ENCODE measurements at places on chromosomes 6 and 20.

GRCh38 chr20:10476319-10476724, 41.2 kb downstream of the SLX4IP start:
- no peak for DNase-seq

DNA sequence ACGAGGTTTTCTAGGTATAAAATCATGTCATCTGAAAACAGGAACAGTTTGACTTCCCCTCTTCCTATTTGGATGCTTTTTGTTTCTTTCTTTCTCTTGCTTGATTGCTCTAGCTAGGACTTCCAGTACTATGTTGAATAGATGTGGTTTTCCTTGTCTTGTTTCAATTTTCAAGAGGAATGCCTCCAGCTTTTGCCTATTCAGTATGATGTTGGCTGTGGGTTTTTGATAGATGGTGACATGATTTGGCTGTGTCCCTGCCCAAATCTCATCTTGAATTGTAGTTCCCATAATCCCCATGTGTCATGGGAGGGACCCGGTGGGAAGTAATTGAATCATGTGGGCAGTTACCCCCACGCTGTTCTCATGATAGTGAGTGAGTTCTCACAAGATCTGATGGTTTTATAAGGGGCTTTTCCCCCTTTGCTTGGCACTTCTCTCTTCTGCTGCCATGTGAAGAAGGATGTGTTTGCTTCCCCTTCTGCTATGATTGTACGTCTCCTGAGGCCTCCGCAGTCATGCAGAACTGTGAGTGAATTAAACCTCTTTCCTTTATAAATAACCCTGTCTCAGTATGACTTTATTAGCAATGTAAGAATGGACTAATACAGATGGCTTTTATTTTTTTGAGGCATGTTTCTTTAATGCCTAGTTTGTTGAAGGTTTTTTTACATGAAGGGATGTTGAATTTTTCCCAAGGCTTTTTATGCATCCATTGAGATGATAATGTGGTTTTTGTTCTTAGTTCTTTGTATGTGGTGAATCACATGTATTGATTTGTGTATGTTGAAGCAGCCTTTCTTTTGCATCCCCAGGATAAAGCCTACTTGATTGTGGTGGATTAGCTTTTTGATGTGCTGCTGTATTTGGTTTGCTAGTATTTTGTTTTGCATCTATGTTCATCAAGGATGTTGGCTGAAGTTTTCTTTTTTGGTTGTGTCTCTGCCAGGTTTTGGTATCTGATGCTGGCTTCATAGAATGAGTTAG, 239.1 kb downstream of the THBS2 start:
- DNase-seq: no peak

DNA sequence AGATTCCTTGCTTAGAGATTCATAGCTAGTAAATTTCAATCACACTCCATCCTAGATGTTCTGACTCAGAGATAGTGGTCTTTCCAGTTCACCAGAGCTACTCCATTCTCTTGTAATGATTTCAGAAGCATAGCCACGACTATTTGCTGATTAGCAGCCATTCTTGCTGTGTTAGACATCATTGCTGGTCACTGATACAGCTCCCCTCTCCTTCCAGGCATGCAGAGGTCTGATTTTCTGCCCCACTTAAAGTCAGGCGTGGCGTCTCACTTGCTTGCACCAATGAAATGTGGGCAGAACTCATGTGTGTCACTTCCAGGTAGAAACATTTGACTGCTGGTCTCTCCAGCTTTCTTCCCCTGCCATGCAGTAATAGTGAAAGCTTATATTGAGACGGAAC, 168.9 kb upstream of the JARID2 start:
- no peak for DNase-seq

DNA sequence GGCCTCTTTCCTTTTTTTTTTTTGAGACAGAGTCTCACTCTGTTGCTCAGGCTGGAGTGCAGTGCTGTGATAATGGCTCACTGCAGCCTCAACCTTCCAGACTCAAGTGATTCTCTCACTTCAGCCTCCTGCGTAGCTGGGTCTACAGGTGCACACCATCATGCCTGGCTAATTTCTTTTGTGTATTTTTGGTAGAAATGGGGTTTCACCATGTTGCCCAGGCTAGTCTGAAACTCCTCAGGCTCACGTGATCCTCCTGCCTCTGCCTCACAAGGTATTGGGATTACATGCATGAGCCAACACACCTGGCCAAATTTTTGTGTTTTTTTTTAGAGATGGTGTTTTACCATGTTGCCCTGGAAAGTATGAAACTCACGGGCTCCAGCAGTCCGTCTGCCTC, 29.3 kb downstream of the SRC start:
- no peak for DNase-seq

DNA sequence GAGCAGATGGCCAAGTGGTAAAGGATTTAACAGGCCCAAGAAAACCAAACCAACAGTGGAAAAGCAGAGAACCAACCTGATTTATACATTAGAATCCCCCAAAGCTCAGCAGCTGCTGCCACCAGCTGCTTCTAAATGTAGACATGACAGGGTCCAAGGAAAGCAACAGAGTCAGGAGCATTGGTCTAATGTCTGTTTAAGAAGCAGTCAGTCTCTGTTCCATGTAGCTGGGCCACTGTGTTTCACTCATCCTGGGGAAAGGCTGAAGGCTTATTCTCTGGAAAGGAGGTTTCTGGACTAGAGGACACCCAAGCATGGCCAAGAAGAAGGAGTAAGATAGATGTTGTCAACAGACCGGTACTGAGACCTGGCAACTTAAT, 75.4 kb downstream of the TMEM244 start:
- DNase-seq: peak; percentile 62

GRCh38 chr20:32435449-32436107, 77.4 kb downstream of the ASXL1 start:
- DNase-seq: no peak

- DNase-seq: no peak
These were observed 669.3 kb upstream of the GJE1 start for GRCh38 chr6:141463237-141463977.

DNA sequence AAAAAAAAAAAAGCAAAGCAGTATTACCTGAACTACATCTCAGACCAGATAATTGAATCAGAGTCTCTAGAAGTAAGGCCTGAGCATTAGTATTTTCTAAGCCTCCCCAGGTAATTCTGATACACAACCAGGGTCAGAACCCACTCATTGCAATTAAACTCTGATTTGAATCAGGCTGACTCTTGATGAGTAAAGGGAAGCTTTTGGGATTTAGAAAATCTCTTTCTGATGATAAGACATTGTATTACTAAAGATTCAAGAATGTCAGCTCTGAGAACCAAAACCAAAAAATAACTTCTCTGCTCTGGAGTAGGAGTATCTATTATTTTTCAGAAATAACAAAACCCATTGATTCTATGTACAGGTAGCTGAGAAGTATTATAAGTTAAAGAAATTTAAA, 100.1 kb upstream of the COL21A1 start:
- DNase-seq: no peak

DNA sequence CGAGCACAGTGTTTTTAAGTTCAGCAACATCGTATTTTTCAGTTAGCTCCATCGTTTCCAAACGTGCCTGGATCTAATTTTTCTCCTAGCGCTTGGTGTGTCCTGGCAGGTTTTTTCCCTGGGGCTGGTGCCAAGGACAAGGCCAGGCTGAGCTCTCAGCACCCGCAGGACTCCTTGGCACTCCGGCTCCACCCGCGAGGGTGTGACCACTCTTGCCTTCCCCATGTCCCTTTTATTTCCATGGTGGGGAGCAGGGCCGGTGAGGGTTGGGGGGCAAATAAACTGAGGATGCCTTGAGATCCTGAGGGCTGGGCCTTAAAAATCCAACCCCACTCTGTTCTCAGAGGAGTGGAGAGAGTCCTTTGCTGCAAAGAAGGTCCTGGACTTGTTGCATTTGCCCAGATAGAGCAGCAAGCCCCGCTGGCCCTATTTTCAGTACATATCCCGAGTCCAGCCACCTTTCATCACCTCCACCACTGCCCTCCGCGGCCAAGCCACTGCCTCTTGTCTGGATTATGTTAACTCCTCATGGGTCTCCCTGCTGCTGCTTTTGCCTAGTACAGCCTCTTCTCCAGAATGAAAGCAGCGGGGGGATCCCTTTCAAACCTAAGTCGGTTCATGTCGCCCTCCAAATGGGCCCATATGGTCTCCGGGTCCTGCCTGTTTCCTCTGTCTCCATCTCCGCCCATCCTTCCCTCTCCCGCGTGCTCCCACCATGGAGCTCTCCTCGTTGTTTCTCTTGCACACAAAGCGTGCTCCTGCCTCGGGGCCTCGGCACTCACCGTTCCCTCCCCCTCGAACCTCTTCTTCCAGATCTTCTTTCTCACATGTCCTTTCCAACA, 4.5 kb upstream of the RAB44 start:
- DNase-seq: no peak

DNA sequence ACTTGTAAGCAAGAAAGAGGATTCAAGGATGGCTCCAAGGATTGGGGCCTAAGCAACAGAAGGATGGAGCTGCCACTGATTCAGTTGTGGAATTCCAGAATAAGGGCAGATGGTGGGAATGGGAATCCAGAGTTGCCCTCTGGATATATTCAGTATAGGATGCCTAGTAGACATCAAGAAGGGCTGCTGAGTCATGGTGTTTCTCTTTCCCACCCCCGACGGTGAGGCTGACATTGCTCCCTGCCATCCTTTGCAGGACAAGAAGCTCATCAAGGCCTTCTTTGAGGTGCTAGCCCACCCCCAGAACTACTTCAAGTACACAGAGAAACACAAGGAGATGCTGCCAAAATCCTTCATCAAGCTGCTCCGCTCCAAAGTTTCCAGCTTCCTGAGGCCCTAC, 11.2 kb upstream of the ZNF76 start:
- DNase-seq: no peak

DNA sequence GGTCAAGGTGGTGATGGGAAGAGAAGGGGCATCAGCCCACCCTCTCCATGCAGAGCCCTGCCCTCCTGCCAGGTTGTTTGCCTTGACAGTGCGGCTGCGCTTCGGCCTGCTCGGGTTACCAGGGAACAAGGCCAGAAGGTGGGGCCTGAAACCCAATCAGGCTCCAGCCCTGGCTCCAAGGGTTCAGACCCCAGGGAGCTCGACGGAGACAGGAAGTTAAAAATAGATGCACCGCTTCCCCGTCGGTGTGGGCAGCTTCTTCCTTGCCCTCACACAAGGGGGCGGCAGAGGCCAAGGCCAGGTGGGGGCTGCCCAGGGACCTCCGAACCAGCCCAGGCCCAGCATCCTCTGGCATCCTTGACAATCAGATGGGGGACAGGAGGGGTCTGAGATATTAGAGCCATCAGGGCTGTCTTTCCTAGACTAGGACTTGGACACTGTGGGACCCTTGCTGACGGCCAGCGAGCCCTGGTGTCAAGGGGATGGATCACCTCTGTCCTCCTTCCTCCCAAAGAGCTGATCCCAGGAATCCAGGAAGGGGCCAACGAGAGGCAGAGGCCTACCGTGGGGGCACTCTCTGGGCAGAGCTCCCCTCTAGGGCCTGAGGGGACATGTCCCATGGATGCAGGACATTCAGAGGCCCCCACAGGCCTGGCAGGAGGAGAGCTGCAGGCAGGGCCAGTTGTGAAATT, 65.2 kb downstream of the RIPOR3 start:
- peak; percentile 71 for DNase-seq

- DNase-seq: peak; percentile 39
These were observed 516 bp downstream of the TMEM151B start for GRCh38 chr6:44270526-44271405.

- no peak for DNase-seq
These were observed 32.3 kb downstream of the YTHDF1 start for GRCh38 chr20:63183422-63184146.

GRCh38 chr6:6689400-6690143, 101.1 kb downstream of the LY86 start:
- no peak for DNase-seq

- DNase-seq: no peak
These were observed 106.7 kb downstream of the UNC5CL start for GRCh38 chr6:40932366-40932765.

- no peak for DNase-seq
These were observed 8.8 kb upstream of the MUC21 start for GRCh38 chr6:30974490-30975252.

GRCh38 chr20:53126185-53126584, 154.0 kb downstream of the TSHZ2 start:
- no peak for DNase-seq

DNA sequence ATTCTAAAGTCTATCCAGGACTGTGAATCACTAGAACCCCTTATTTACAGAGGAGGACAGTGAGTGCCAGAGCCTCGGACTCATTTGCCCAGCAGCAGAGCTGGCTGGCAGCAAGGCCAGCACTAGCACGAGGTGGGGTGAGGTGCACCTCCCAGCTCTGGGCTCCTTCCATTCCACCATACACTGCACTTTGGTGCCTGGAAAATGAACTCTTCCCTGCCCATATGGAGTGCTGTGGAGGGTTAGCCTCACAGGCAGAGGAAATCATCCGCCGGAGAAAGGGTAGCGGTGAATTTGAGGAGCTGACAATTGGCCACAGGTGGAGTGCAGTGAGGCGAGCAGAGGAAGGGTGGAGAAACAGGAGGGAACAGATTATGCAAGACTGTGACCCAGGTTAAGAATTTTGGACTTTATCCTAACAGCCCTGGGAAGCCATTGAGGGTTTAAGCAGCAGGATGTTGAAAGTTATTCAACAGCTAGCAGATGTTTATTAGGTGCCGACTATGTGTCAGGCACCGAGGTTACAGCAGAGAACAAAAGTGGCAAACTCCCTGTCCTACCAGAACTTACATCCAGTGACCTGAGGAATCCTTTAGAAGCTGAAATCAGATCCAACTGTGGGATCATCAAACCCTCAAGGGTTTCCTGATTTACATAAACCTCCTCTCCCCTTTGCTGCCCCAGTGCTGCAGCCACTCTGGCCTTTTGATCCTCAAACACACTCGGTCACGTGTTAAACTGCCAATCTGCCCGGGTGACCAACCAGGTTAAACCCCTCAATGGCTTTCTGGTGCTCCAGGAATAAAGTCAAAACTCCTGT, 6.2 kb downstream of the TRIM26 start:
- no peak for DNase-seq

DNA sequence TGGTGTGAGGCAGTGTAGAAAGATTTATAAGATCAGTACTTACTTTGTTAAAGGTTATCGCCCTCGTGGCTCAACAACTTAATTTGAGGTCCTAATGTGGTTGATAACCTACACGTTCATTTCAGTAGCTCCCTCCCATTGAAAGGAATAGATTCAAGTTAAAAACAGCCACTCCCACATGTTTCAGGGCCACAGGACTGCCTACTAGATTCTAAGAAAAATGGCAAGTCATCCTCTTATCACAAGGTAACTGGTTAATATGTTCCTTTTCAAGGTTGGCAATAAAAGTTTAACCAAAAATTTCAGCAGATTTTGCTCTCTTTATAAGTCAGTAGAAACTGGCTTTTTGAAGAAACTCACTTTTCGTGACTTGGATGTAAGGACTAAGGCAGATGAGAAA, 17.1 kb downstream of the GSTA2 start:
- DNase-seq: no peak

GRCh38 chr6:142960098-142960497, 15.1 kb upstream of the HIVEP2 start:
- DNase-seq: no peak

GRCh38 chr20:44143936-44144335, 43.1 kb downstream of the JPH2 start:
- no peak for DNase-seq

DNA sequence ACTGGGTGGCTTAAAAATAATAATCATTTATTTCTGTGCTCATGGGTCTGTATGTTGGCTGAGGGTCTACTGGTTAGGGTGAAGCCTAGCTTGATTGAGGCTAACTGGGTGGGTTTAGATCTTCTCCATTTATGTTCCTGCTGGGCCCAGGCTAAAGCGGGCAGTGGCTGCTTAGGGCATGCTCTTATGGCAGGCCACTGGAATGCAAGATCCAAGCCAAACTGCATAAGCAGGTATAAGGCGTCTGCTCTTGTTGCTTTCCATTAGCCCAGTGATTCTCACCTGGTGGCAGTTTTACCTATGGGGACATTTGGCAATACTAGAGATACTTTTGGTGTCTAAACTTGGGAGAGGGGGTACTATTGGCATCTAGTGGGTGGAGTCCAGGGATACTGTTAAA, 44.5 kb downstream of the QKI start:
- no peak for DNase-seq
